ENCODE measurements at places on chromosomes 2 and 18.

- no peak for DNase-seq
These were observed 36.0 kb downstream of the CDK15 start for GRCh38 chr2:201842131-201842860.

DNA sequence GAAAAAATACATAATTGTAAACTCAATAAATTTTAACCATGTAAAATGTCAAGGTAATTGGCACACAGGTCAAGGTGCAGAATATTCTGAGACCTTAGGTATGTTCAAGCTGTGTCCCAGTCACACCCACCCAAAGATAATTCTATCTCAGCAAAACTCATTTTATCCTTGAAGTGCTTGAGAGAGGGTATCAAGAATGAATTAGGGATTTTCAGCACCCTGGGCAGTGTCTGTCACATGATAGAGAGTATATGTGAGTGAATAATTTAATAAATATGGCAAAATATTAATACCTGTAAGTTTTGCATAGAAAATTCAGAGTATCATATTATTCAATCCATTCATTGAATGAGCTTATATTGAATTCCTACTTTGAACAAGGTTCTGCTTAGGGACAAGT, 567.9 kb downstream of the FBXO15 start:
- no peak for DNase-seq

DNA sequence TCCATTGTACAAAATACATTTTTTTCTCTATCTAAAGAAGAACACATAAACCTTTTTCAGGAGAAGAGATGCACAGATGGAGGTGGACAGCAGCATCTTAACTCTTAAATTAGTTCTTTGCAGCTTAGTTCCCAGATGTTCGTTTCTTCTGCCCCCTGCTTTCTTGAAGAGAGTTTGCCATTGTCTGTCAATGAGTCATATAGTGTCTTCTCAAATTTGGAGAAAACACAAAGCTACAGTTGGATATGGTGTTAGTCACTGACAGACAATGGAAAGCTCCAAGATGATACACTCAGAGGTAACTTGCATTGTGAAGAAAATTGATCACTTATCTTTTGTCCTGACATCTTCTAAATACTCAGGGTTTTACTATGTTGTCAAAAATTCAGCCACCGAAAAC, 48.8 kb upstream of the TMEFF2 start:
- DNase-seq, result peak; percentile 27

DNA sequence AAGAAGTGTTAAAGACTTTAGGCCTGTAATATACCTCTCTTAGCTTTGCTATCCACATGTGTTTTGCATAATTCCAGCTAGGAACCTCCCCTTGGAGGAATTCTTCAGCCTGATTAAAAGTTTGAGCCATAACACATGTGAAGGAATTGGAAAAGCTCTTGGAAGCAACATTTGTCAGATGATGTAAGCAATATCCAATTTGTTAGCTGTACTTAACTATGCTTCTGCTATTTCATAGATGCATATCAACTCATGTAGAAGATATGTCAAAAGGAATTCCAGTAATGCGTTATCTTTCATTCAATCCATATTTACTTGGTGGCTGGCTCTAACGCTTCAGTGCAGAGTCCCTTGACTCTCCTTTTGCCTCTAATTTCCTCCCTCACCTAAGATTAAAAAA, 46.2 kb downstream of the PKP4 start:
- no peak for DNase-seq

GRCh38 chr2:70133491-70134322, 46.4 kb downstream of the PCBP1 start:
- DNase-seq, result no peak

DNA sequence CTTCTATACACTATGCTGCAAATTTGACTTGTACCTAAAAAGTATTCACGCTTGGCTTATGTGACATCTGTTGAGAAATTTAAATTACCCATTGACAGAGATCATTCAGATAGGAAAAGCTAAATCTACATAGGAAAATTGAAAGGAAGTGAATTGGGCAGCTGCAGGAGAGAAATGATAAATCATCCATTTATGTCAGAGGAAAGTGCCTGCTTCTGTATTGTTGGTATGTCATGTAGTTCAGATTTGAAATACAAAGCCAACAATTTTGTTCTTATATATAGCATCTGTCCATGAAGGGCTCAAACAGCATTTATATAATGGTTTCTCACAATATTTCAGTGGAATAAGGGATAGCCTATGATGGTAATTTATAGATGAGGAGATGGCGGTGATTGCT, 17.6 kb downstream of the LINC00305 start:
- DNase-seq, result no peak

GRCh38 chr2:219261024-219261855, 7.5 kb upstream of the TUBA4A start:
- no peak for DNase-seq

- DNase-seq, result peak; percentile 23
These were observed 30.9 kb upstream of the GIGYF2 start for GRCh38 chr2:232666051-232666805.

- no peak for DNase-seq
These were observed 126.0 kb upstream of the KLF7 start for GRCh38 chr2:207291625-207292252.

GRCh38 chr2:9895669-9896590, 52.7 kb downstream of the TAF1B start:
- DNase-seq, result peak; percentile 97

GRCh38 chr18:37672932-37673595, 107.5 kb upstream of the CELF4 start:
- no peak for DNase-seq

GRCh38 chr2:127078666-127079270, 28.2 kb downstream of the BIN1 start:
- no peak for DNase-seq

- DNase-seq, result no peak
These were observed 100.9 kb downstream of the TNS1 start for GRCh38 chr2:217901835-217902378.

GRCh38 chr18:69985239-69985638, 37.6 kb upstream of the CD226 start:
- DNase-seq, result no peak

DNA sequence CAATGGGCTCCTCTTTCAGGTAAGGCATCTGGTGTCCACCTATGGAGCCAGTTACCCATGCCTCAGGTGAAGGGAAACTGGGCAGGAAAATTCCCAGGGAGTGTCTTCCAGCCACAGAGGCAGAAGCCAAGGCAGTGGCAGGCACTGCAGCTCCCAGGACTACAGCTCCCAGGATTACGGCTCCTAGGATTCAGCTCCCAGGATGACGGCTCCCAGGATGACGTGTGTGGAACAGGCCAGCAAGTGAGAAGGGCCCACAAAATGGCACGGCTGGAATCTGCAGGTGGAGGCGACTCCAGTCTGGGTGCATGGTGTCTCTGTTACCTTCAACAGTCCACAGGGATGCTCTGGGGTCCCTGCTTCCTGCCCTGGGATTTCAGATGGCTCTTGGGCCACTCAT, 92.1 kb downstream of the PTGR3 start:
- no peak for DNase-seq

DNA sequence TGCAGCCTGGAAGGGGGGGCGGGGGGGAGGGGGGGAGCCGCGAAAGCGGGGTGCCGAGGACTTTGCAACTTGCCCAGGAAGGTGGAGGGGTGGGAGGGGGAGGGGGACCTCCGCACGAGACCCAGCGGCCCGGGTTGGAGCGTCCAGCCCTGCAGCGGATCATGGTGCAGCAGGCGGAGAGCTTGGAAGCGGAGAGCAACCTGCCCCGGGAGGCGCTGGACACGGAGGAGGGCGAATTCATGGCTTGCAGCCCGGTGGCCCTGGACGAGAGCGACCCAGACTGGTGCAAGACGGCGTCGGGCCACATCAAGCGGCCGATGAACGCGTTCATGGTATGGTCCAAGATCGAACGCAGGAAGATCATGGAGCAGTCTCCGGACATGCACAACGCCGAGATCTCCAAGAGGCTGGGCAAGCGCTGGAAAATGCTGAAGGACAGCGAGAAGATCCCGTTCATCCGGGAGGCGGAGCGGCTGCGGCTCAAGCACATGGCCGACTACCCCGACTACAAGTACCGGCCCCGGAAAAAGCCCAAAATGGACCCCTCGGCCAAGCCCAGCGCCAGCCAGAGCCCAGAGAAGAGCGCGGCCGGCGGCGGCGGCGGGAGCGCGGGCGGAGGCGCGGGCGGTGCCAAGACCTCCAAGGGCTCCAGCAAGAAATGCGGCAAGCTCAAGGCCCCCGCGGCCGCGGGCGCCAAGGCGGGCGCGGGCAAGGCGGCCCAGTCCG, 540 bp downstream of the SOX11 start:
- no peak for DNase-seq

- DNase-seq, result no peak
These were observed 21.0 kb upstream of the ZNF532 start for GRCh38 chr18:58843688-58844035.

DNA sequence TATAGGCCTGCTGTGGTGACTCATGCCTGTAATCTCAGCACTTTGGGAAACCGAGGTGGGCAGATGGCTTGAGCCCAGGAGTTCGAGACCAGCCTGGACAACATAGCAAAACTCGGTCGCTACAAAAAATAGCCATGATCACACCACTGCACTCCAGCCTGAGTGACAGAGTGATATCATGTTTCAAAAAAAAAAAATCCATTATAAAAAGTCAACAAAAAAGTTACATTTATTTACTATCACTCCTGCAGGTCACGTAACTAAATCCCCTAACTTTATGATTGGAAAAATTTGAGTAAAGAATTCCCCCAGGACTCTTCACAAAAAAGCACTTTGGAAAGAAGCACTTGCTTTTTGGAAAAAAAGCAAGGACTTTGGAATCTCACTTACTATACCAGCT, 46.4 kb upstream of the AGPS start:
- DNase-seq, result no peak

DNA sequence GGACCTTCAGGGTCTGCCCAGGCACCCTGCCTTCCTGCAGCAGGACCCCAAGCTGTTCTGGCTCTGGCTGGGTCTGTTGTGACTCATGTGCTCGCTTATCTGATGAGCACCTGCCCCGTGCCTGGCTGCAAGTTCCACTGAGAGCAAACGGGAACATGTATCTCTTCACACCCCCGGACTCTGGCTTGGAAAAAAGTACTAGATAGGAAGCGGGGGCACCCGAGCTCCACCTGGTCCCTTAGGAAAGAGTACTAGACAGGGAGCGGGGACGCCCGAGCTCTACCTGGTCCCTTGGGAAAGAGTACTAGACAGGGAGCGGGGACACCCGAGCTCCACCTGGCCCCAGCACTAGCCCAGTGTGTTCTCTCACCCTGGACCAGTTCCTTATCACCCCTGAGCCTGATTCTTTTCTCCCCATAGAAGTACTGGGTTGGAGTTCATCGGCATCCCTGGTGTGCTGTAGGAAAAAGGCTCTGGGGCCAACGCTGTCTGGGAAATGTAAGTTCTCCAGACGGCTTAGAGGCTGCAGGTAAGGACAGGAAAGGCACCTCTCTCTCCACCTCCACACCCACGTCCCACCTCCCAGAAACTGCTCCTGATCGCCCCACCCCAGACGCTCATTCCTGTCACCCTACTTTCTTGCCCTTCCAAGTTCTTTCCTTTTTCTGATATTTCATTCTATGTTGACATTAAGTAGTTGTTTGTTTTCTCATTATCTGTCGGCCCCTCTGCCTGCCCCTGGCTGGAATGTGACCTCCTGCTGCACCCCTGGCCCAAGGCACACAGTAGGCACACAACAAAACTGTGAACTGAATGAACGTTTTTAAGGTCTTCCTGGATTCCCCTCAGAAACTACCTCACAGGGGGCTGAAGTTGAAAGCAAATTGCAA, 40.2 kb downstream of the HDAC4 start:
- no peak for DNase-seq

- no peak for DNase-seq
These were observed 4.4 kb downstream of the ARHGAP25 start for GRCh38 chr2:68738906-68739594.

DNA sequence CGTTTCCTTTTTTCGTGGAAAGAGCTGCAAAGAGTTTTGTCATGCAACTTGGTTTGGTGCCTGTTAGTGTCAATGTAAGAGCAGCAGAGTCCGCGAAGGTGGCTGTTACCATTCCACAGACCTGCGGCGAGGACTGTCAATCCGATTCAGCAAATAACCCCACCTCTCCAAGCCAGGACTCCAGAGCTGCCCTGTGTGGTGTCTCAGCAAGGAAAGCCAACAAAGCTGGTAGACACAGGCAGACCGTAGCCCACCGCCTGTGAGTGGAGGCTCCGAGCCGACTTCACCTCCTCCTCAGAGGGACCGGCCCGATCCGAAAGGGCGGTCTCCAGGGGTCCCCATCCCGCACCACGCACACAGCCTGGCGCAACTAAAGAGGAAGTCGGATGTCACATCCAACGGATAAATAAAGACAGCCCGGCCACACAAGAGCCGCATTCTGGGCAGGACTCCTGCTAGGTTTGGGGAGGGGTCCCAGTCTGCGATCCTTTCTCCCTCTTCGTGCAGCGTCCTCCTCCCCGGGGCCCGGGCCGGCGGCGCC, 819 bp downstream of the ANKRD44 start:
- no peak for DNase-seq

- no peak for DNase-seq
These were observed 1575.4 kb upstream of the NXPH2 start for GRCh38 chr2:140355511-140356090.

DNA sequence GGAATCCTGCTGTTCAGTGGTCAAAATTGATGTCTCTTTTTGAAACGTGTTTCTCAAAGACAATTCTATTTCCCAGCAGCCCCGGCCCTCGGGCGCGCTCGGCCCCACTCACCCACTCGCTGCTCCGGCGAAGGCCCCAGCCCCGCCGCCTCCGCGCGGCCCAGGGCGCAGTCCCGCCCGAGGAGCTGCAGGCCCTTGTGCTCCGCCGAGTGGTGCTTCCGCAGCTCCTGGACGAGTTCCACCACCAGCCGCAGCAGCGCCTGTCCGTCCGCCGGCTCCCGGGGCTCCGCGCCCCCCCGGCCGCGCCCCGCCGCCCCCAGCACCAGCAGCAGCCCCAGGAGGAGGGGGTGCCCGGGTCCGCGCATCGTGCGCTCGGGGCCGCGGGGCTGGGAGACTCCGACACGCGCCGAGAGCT, 413 bp downstream of the ALKAL2 start:
- peak; percentile 33 for DNase-seq

- DNase-seq, result no peak
These were observed 130.0 kb upstream of the CTDP1 start for GRCh38 chr18:79549638-79550000.

GRCh38 chr2:216281876-216282275, 90.4 kb downstream of the MARCHF4 start:
- DNase-seq, result no peak

DNA sequence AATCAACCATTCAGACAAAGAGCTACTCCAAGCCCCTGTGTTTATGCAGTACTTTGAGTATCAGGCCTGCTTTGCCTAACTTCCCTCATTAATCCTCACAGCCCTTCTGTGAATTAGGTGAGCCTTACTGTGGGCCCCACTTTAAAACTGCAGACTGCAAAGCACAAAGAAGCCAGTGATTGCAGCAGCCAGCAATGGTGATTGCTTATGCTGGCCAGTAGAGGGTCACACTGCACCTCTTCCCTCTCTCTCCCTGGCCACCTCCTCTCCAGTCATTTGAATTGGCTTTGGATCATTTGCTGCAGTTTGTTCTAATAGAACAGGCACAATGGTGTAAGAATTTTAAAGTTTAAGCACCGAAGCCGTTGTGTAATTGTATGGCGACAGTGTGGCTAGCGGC, 229.9 kb downstream of the AGPS start:
- DNase-seq, result no peak

Measured in epithelial cell of esophagus (primary cell).